Stimulated activated CD4-positive, alpha-beta T cell treated with anti-CD3 and anti-CD28 coated beads, Interleukin-4, amount 100 ng/mL, for 48 hours (primary cell): ENCODE measurements at places on chromosomes 1 and 21.

GRCh38 chr1:30760596-30761324 lies 3.2 kb upstream of the LAPTM5 start:
- no peak for DNase-seq

GRCh38 chr21:41656946-41657525 lies 109.8 kb downstream of the RIPK4 start:
- no peak for DNase-seq

GRCh38 chr1:197838836-197839235 lies 63.6 kb upstream of the DENND1B start:
- DNase-seq, result no peak

GRCh38 chr1:83741348-83741747 lies 257.6 kb downstream of the TTLL7 start:
- no peak for DNase-seq

GRCh38 chr21:46171585-46171984 lies 12.7 kb downstream of the SPATC1L start:
- no peak for DNase-seq

- DNase-seq, result no peak
Observed at GRCh38 chr21:37101384-37101783, 28.3 kb downstream of the TTC3 start.

GRCh38 chr1:92307980-92308379 lies 9.1 kb downstream of the RPAP2 start:
- DNase-seq, result no peak
